Stimulated activated CD4-positive, alpha-beta T cell treated with anti-CD3 and anti-CD28 coated beads, Interleukin-1b, Interleukin-23, amount 100 ng/mL, for 24 hours (primary cell): ENCODE measurements at places on chromosomes 3 and 15.
A peak's percentile ranks its signal among the peaks of the same experiment; 100 is the strongest.

- DNase-seq = no peak
Observed at GRCh38 chr3:40490916-40491315, 14.0 kb downstream of the ZNF619 start.

DNA sequence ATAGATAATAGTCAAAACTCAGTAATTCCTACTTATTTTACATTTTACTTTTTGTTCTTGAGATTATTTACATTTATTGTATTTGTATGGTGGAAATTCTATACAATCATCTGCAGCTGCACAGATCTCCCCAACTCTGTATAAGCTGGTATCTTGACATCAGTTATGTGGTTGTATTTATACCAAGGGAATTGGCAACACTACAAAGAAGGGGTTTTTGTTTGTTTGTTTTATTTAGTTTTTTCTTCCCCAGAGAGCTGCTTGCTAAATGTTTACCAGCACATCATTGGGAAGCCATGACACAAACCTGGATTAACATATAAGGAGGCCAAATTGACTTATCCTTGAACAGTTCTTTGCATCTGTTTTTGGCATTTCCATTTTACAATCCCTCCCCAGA is 389.2 kb upstream of the KCNMB2 start:
- no peak for DNase-seq

DNA sequence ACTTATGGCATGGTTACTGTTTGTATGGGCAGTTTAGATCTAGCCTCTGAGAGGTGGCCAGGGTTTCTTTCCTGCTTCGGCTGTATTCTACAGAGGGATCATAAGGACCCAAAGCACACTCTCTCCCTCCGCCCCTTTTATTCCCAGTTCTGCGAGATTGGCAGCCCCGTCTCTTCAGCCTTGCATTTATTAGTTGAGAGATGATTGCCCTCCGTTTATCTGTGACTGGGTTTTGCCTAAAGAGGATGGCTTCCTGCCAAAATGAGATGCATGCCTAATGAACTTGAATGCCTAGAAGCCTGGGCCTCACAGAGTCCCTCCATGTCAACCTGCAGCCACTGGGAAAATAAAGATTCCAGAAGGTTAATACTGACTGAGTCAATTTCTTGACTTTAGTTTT is 97.1 kb upstream of the CHL1 start:
- DNase-seq = no peak

DNA sequence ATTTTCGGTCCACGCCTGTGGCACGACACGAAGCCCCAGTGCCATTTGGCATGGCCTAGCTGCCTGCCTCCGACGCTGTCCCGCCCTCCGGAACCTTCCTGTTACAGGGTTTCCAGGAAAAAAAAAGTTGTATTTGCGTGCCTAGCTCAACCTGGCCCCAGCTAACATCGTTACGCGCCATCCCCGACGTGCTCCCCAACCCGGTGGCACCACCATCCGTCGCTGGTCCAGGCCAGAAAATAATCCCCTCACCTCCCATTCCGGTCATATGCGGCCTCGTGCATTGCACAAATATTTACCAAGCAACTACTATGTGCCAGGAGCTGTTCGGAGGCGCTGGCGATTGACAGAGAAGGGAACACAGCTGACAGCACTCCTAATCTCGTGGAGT is 1.4 kb upstream of the CYP1A1 start:
- no peak for DNase-seq

GRCh38 chr15:41894791-41895463 is 1.1 kb upstream of the SPTBN5 start:
- DNase-seq = peak; percentile 47
